ENCODE measurements at places on chromosomes 2 and 18.

- no peak for DNase-seq
Measured at GRCh38 chr2:148194882-148195281, 174.0 kb downstream of the MBD5 start.

- no peak for DNase-seq
Measured at GRCh38 chr2:218293715-218294429, 1.6 kb upstream of the TMBIM1 start.

DNA sequence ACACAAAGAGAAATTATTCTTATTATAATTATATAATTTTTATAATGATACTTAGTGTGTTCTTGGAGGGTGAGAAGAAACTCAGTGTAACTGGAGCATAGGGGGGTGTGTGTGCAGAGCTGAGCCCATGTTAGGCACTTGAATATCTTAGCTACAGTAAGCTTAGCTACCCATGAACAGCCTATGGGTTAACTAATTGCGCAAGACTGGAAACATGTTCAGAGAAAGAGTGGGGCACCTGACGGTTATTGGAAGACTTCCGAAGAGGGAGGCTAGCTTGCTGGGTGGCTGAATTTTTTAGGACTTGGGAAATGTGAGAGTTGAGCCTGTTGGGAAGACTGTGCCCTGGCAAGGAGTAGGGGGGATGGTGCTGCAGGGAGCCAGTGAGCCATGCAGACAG lies 229.2 kb downstream of the SLC4A3 start:
- no peak for DNase-seq

GRCh38 chr2:53233759-53234547 lies 533.7 kb upstream of the CHAC2 start:
- no peak for DNase-seq

DNA sequence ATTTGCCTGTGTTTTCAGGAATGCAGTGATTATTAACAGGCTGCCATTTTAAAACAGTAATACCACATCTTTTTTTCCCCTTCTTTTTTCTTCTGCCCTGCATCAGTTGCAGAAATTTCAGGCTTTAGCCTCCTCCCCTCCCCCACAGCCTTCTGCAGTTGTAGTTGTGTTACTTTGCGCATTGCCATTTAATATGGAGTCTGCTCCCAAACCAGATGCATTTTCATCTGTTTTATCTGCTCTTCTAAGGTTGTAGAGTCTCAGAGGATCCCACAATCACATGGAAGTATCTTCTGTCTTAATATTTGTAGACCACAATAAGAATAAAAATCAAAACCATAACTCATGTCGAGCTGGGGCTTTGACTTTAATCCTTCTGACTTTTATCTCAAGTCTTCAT lies 3.8 kb downstream of the ASXL3 start:
- no peak for DNase-seq

DNA sequence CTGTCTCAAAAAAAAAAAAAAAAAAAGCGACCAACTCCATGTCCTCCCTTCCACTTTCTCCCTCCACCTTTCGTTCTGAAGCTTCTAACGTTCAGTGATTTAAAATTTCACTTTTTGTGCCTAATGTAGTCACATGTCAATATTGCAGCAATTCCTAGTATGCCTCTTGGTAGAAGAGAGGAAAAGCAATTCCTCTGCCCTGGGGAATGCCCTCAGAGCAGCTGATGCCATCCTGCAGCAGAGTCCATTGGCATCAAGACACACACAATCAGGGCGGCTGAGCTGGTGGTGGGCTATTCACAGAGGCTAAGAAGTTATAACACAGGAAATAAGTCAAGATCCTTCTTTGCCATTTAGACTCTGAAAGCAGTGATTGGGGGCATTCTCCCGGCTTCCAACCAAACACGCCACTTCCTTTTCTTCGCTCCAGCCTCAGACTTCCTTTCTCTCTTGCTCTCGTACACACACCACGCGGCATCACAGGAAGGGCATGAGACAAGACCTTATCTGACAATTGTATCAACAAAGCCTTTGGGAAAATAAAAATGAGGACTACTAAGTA lies 71.9 kb downstream of the MOGAT1 start:
- no peak for DNase-seq

DNA sequence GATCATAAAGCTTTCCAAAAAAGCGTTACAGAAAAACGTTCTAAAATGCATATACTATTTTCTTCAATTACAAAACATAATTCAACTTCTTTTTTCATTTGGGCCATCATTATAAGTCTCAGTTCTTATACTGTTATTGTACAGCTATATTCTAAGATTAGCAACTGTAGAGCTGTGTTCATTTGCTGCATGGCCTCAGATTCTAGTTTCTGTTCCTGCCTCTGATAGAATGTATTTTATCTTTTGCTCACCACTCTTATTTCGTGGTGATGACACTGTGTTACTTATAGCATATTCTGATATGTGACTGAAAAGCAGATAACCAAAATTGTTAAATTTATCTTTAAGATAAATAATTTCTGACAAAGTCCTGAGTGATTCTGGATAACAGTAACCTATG lies 67.2 kb downstream of the PTRHD1 start:
- no peak for DNase-seq

- DNase-seq, result no peak
Measured at GRCh38 chr2:191043438-191043837, 29.5 kb upstream of the STAT1 start.
